ENCODE measurements at places on chromosomes 6 and 20. TPM values are rescaled to one million over a fixed set of nuclear protein-coding genes. Genes with fewer than 3 reads are reported as not detected.

Gene VNN1
- total RNA-seq: not detected

DNA sequence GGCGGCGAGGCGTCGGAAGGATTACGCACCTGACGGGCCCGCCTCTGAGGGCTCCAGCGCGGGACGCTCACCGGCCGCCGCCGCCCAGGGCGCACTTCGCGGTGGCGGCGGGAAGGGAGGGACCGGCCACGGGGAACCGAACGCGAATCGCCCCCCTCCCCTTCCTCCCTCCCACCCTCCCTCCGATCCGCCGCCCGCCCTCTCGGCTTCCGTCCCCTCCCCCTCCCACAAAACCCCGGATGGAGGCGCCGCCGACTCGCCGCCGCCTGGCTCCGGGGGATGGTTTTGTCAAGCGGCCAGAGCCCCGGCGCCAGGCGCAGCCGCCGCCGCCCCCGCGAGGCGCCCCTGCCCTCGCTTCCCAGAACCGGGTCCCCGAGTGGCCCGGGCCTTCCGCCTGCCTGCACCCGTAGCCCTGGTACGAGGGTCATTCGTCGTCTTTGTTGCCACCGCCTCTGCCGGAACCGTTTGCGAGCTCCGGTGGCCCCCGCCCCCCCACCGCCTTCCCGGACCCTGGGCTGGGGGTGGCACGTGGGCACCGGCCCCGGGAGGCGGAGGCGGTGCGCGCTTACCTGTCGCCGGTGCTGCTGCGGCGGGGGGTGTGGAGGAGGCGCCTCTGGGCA is 398 bp downstream of the ZBTB2 start:
- H3K36me3 ChIP-seq: peaks cover 8% of the 10 kb centered on the region
- no peak overlapping the region for H3K27ac ChIP-seq
- peak overlapping the region; percentile 97 for H3K4me3 ChIP-seq
- peak; percentile 87 for DNase-seq
- no peaks in the 10 kb centered on the region for H3K27me3 ChIP-seq

Gene DCDC2
- 0.12 TPM for total RNA-seq

GRCh38 chr6:137568067-137568466 is 73.9 kb upstream of the OLIG3 start:
- H3K4me1 ChIP-seq: peaks cover 7% of the 10 kb centered on the region
- H3K4me3 ChIP-seq: no peak overlapping the region
- no peaks in the 10 kb centered on the region for H3K36me3 ChIP-seq

DNA sequence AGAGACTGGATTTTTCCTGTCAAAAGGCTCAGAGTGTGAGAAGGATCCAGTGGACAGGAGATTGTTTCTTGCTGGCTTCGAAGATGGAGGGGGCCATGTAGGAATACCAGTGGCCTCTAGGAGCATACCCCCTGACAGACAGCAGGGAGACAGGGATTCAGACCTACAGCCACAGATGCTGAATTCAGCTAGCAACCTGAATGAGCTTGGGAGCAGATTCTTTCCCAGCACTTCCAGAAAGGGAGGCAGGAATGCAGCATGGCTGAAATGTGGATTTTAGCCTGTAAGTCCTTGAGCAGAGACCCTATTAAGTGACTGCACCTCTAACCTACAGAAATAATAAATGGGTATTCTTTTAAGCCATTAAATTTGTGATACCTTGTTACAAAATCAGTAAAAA is 44.6 kb downstream of the STXBP5 start:
- no peak overlapping the region for H3K4me3 ChIP-seq
- H3K36me3 ChIP-seq: peaks cover 36% of the 10 kb centered on the region

DNA sequence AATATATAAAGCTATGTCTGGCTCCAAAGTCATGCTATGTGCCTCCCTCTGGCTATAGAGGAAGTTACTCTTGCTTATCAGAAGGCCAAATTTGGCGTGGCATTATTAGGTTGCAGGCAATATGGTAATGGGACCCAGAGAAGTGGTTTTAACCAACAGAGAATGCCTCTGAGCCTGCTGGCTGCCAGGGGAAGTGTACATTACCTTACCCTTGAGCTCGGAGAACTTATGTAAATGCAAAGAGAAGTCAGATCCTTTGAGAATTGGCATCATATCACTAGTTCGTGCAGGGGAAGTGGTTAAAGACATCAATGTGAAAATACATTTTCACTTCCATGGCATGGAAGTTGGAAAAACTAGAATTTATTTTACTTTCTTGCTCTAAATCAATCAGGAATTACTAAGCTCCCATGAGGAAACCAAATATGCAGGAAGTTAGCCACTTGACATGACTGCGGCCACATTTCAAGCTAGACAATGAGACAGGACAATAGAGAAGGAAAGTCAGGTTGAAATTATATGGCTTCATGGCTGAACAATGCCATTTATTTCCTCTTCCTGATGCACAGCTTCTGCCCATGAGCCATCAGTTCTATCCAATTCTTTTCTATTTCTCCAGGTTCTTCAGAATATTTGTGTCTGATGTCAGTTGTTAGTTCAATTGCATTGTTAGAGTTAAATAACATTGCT is 134.0 kb upstream of the PHACTR1 start:
- no peak overlapping the region for H3K4me3 ChIP-seq
- H3K27ac ChIP-seq: no peak overlapping the region
- no peaks in the 10 kb centered on the region for H3K36me3 ChIP-seq
- H3K27me3 ChIP-seq: peaks cover 4% of the 10 kb centered on the region

Gene BHLHE23
- total RNA-seq: not detected

GRCh38 chr20:48197066-48197465 is 411.8 kb upstream of the SULF2 start:
- no peak overlapping the region for H3K4me3 ChIP-seq
- H3K36me3 ChIP-seq: no peaks in the 10 kb centered on the region
- H3K27me3 ChIP-seq: no peaks in the 10 kb centered on the region
- H3K27ac ChIP-seq: no peak overlapping the region
- no peak for DNase-seq

Gene ENPP4
- total RNA-seq: 6.9 TPM

GRCh38 chr6:36329798-36330291 is 6.8 kb downstream of the BNIP5 start:
- no peak for DNase-seq
- H3K4me1 ChIP-seq: peaks cover 4% of the 10 kb centered on the region
- no peaks in the 10 kb centered on the region for H3K36me3 ChIP-seq
- H3K4me3 ChIP-seq: no peak overlapping the region

DNA sequence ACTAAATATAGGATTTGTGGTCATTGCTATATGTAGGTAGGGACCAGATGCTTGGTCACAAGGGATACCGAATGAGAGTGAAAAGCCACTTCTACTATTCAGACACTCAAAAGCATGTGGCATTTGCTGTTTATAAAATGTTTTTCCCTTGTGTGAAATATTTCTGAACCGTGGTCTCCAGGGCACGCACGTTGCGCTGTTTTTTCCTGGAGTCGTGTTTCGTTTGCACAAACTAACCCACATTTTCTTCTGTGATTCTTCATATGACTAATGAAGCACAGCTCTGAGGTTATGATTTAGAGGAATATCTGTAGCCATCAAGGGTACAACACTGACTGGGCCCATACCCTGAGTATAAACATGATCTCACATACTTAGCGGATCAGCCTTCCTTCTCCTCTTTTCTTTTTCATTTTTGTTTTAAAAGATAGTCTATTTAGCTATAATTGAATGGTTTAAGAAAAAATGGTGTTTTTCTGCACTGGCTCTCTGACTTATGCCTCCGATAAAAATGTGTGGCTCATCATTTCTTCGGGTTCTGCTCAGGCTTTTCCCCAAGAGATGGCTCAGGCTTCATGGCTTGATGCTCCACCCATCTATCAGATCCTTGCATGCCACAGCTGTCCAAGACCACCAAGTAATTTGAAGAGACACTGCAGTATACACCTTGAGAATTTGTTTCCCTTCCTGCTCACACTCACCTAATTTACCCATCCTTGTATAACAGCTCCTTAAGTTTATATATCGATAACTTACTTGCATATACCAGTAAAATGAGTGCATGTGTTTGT is 59.9 kb upstream of the HBS1L start:
- peaks cover 7% of the 10 kb centered on the region for H3K36me3 ChIP-seq
- H3K4me1 ChIP-seq: peaks cover 79% of the 10 kb centered on the region
- no peaks in the 10 kb centered on the region for H3K27me3 ChIP-seq

Gene COL9A1
- total RNA-seq: not detected

DNA sequence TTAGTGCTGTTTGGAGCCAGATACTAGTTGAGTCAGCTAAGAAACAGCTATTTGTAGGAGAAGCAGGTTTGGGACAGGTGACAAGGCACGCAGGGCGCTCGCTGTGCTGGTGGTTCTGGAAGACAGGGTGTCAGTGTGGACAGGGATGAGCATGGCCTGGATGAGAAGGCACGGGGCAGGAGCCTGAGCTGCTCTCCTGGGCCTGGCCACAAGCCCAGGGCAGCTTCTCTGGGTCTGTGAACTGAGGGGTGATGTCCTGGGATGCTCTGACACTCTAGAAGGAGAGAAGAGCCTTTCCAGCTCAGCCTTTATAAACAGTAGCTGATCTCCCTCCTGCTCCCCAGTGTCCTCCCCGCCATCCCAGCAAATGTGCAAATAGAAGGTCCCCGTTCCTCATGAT is 37.9 kb downstream of the PLG start:
- H3K4me1 ChIP-seq: peaks cover 9% of the 10 kb centered on the region
- no peaks in the 10 kb centered on the region for H3K36me3 ChIP-seq
- no peak for DNase-seq
- H3K27me3 ChIP-seq: peaks cover 19% of the 10 kb centered on the region
- no peak overlapping the region for H3K4me3 ChIP-seq
- H3K27ac ChIP-seq: no peak overlapping the region

DNA sequence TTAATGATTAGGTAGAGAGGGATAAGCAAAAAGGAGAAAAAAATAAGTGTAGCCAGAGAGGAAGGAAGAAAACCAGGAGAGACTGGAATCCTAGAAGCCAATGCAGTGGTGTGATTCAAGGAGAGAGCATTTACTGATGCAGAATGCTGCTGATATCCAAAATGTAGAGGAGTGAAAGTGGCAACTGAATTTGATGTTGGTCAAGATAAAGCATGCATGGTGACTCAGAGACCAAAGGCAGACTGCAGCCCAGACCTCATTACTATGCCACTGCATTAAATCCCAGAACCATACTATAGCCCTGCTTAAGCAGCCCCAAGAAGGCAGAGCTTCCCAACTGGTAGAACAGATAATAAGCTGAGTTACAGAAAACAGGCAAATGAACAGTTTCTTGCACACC is 15.8 kb downstream of the KLHL32 start:
- DNase-seq: no peak
- no peak overlapping the region for H3K4me3 ChIP-seq
- peaks cover 17% of the 10 kb centered on the region for H3K4me1 ChIP-seq
- peaks cover 1% of the 10 kb centered on the region for H3K36me3 ChIP-seq

GRCh38 chr6:168971549-168971948 is 282.1 kb downstream of the THBS2 start:
- no peaks in the 10 kb centered on the region for H3K4me1 ChIP-seq
- no peaks in the 10 kb centered on the region for H3K36me3 ChIP-seq
- DNase-seq: no peak
- peaks cover 7% of the 10 kb centered on the region for H3K27me3 ChIP-seq

- H3K4me3 ChIP-seq: no peak overlapping the region
- H3K27ac ChIP-seq: no peak overlapping the region
- peaks cover 10% of the 10 kb centered on the region for H3K4me1 ChIP-seq
- peaks cover 2% of the 10 kb centered on the region for H3K36me3 ChIP-seq
- no peak for DNase-seq
Observed at GRCh38 chr6:143457563-143458359, 7.2 kb downstream of the PEX3 start.

- H3K27me3 ChIP-seq: no peaks in the 10 kb centered on the region
- peak; percentile 41 for DNase-seq
- peaks cover 14% of the 10 kb centered on the region for H3K4me1 ChIP-seq
- peaks cover 2% of the 10 kb centered on the region for H3K36me3 ChIP-seq
- H3K4me3 ChIP-seq: no peak overlapping the region
Observed at GRCh38 chr6:36616893-36617521, 22.8 kb downstream of the SRSF3 start.

- peaks cover 77% of the 10 kb centered on the region for H3K4me1 ChIP-seq
- H3K27ac ChIP-seq: peak overlapping the region; percentile 74
- H3K27me3 ChIP-seq: no peaks in the 10 kb centered on the region
- H3K4me3 ChIP-seq: no peak overlapping the region
- peaks cover 9% of the 10 kb centered on the region for H3K36me3 ChIP-seq
- DNase-seq: no peak
Observed at GRCh38 chr6:89941763-89942497, 47.7 kb downstream of the GJA10 start.

Gene TMEM170B
- 1.6 TPM for total RNA-seq

Gene SFT2D1
- total RNA-seq: 39.4 TPM

- H3K27me3 ChIP-seq: no peaks in the 10 kb centered on the region
- peaks cover 69% of the 10 kb centered on the region for H3K4me1 ChIP-seq
- H3K27ac ChIP-seq: peak overlapping the region; percentile 27
- peak overlapping the region; percentile 21 for H3K4me3 ChIP-seq
Observed at GRCh38 chr20:46085179-46085851, 4.4 kb downstream of the NCOA5 start.

Gene COL9A3
- 0.31 TPM for total RNA-seq

GRCh38 chr6:157974341-157974894 is 7.2 kb upstream of the SYNJ2 start:
- peaks cover 9% of the 10 kb centered on the region for H3K4me1 ChIP-seq
- no peaks in the 10 kb centered on the region for H3K36me3 ChIP-seq
- no peak overlapping the region for H3K4me3 ChIP-seq
- H3K27me3 ChIP-seq: peaks cover 25% of the 10 kb centered on the region
- no peak for DNase-seq
- H3K27ac ChIP-seq: no peak overlapping the region

GRCh38 chr6:32761548-32761947 is 1.8 kb downstream of the HLA-DQB2 start:
- peaks cover 44% of the 10 kb centered on the region for H3K27me3 ChIP-seq
- H3K36me3 ChIP-seq: no peaks in the 10 kb centered on the region
- DNase-seq: no peak

DNA sequence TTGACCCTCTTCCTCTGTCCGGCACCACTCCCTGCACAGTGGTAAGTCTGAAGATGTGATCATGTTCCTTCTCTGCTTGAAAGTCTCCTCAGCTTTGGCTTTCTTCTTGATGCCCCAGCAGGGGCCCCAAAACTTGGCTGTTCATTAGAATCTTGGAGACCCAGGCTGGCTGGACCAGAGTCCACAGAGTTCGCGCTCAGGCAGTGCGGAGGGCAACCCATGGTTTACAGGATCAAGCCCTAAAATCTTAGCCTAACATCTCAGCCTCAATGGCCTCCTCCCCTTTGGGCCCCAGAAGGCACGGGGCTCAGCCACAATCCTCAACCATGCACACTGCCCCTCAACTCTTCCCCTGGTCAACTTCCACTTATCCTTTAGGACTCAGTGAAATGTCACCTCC is 72.9 kb upstream of the GTSF1L start:
- H3K4me1 ChIP-seq: peaks cover 16% of the 10 kb centered on the region
- H3K27ac ChIP-seq: peak overlapping the region; percentile 25
- peaks cover 17% of the 10 kb centered on the region for H3K27me3 ChIP-seq
- DNase-seq: no peak
- peaks cover 2% of the 10 kb centered on the region for H3K36me3 ChIP-seq

Gene VGLL2
- total RNA-seq: not detected
